CD8-positive, alpha-beta memory T cell (primary cell): ENCODE measurements at places on chromosomes 6 and 20. TPM values are rescaled to one million over a fixed set of nuclear protein-coding genes. Genes with fewer than 3 reads are reported as not detected.

DNA sequence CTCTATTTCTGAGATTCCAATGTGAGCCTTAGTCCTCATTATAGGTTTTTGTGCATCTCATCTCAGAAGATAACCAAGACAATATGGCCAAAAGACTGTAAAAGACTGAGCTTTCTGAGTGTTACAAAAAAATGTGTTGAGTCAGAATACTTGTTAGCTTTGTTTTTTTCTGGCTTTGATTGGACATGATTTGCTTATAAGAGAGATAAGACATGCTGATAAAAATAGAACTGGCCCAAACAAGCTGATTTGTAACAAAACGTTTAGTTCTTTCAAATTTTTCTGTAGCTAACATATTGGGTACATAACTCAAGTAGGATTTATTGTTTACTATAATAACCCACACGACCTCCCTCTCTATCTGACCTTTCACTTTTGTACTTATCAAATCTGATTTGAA lies 32.9 kb downstream of the FILIP1 start:
- no peaks in the 10 kb centered on the region for H3K4me1 ChIP-seq
- H3K4me3 ChIP-seq: no peak overlapping the region
- DNase-seq: no peak
- H3K27me3 ChIP-seq: no peaks in the 10 kb centered on the region
- no peaks in the 10 kb centered on the region for H3K36me3 ChIP-seq

DNA sequence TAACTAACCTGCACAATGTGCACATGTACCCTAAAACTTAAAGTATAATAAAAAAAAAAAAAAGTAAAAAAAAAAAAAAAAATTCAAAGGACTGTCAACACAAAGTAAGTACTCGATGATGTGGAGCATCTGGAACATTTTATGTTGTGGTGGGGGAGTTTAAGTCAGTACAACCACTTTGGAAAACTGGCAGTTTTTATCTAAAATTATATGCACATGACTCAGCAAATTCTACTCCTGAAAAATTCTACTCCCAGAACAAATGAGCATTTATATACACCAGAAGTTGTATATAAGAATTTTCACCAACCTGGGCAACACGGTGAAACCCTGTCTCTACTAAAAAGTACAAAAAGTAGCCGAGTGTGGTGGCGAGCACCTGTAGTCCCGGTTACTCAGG lies 36.9 kb upstream of the CCDC28A start:
- no peak overlapping the region for H3K4me3 ChIP-seq
- H3K36me3 ChIP-seq: no peaks in the 10 kb centered on the region
- no peak overlapping the region for H3K27ac ChIP-seq
- no peak for DNase-seq
- H3K27me3 ChIP-seq: no peaks in the 10 kb centered on the region
- H3K4me1 ChIP-seq: no peaks in the 10 kb centered on the region

The PROKR2 gene
- polyA plus RNA-seq: 0.94 TPM

The CYP24A1 gene
- 0.40 TPM for polyA plus RNA-seq

DNA sequence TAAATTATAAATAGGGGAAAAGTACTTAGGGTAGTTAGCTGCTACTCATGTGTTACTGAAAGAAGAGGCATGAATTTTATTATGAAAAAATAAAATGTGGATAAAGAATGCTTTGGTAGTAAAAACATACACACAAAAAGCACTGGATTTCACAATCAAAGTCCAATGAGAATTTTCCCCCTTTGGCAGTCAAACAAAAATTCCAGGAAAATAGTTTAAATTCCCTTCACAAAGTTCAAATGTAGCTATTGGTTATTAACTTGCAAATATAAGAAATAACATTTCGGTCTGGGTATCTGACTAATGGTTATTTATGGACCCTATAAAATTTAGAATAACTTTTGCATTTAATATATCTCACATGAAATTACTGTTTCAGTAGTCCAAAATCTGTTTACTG lies 210.4 kb downstream of the FOXC1 start:
- no peak overlapping the region for H3K4me3 ChIP-seq
- no peak overlapping the region for H3K27ac ChIP-seq
- H3K27me3 ChIP-seq: no peaks in the 10 kb centered on the region
- no peak for DNase-seq
- no peaks in the 10 kb centered on the region for H3K36me3 ChIP-seq

- no peaks in the 10 kb centered on the region for H3K27me3 ChIP-seq
- no peak overlapping the region for H3K27ac ChIP-seq
- H3K4me3 ChIP-seq: no peak overlapping the region
- DNase-seq: no peak
- H3K36me3 ChIP-seq: no peaks in the 10 kb centered on the region
- H3K4me1 ChIP-seq: no peaks in the 10 kb centered on the region
These were observed 46.7 kb upstream of the RALGAPA2 start for GRCh38 chr20:20759132-20759531.
